ENCODE measurements at places on chromosomes 16 and 17. TPM values are rescaled to one million over a fixed set of nuclear protein-coding genes. Genes with fewer than 3 reads are reported as not detected.

- no peak for DNase-seq
Observed at GRCh38 chr17:58007781-58008706, 998 bp upstream of the SRSF1 start.

DNA sequence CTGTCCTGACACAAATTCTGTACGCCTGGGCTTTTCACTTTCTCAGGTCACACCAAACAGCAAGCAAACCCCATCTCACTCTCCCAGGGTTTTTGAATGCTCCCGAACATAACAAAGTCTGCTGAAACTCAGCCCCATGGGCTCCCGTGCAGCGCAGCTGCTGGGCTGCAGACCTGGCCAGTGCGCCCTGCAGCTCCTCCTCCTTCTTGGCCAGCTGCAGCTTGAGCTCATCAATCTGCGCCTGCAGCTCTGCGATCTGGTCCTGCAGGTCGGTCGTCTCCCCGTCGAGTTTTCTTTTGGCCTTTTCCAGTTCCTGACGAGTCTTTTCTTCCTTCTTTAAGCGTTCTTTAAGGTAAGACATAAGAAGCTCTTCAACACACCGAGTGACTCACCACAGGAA lies 70.5 kb downstream of the NDEL1 start:
- DNase-seq = no peak

- no peak for DNase-seq
Observed at GRCh38 chr17:66989579-66989978, 25.1 kb downstream of the CACNG4 start.

Gene ARSG
- 6.0 TPM for polyA plus RNA-seq

DNA sequence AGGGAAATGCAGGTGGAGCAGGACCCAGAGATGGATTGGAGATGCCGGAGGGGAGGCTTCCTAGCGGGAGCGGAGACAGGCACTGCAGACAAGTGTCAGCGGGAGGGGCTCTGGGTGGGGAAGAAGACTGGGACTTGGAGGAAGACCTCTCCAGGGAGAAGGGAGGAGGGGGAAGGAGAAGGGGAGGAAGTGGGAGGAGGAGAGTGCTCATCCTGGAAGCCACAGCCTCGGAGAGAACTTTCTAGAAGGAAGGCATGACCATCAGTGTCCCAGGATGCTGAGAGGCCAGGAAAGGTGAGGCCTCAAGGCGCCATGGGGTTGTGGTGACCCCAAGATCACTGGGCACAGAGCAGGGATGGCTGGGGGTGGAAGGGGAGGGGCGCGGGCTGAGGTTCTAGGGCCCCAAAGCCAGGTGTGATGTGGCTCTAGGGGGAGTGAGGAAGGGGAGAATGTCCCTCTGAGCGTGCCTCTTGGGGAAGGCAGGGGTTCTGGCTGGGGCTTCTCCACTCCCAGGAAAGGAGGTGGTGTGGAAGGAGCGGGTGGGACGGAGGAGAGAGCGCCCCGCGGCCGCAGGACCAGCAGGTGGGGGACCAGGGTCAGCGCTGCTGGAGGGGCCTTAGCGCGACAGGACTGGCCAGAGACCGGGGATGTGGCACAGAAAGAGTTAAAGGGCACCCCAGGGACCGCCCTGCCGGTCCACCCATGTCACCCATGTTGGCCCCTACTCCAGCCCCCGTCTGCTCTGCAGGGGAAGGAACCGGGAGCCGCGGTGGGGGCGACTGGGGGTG lies 900 bp upstream of the GCGR start:
- DNase-seq = no peak

- DNase-seq = no peak
Observed at GRCh38 chr16:23699100-23699499, 13.9 kb downstream of the ERN2 start.

DNA sequence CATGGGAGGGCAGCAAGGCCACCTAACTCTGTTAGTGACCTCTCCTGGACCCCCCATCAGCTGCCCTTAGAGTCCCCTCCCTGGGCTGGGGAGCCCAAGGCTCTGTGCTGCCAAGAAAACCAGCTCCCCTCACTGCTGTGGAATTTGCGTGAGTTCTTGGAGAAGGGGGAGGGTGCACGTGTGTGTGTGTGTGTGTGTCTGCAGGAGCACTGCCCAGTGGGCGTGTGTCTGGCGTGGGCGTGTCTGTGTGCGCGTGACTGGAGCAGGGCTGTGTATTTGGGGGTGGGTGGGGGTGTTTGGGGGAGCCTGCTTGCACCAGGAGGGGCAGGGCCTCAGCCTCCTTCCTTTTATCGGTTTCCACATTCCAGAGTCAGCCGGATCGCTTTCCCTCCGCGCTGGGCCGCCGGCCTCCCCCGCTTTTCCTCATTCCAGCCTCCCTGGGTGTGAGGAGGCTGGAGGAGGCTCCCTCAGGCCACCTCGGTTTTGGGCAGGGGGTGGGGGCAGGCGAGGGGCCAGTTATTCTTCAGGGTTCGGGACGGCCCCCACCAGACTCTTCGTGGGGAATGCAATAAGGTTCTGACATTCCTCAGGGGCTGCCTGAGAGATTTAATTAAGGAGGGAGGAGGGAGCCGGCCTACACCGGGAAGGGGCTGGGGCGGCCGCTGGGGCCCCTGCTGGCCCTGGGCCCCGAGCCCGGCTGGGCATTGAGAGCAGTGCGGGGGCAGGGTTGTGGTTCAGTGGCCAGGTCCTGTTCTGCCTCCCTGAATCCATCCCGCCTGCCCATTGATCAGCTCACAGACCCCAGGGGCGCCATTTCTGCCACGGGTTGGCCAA lies 2.5 kb downstream of the VASN start:
- no peak for DNase-seq

DNA sequence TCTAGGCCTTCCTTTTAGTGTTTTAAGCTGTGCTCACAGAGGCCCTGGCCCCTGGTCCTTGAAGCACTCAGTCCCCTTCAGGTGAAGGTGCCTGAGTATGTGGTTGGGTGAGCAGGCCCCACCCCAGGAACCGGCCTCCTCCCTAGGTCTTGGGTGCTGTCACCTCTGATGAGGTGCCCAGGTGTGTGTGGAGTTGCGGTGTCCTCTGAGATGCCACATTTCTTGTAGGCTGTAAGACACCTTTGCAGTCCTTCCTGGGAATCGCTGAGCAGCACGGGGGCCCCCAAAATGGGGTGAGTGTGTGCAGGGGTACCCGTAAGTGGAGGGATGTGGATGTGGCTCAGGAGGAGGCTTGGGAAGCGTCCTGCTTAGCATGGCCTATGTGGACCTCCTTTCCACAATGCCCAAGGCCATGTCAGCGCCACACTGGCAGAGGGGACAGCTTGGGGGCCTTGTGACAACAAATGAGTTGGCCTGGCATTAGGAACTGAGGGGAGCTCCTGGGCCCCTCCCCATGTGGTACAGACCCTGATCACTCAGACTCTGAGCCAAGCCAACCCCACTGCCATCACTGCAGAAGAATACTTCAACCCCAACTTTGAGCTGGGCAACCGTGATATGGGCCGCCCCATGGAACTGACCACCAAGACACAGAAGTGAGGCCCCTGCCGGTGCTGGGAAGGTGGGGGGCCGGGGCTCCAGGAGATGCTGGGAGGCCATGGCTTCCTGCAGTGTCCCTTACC lies 11.2 kb downstream of the CORO6 start:
- no peak for DNase-seq

DNA sequence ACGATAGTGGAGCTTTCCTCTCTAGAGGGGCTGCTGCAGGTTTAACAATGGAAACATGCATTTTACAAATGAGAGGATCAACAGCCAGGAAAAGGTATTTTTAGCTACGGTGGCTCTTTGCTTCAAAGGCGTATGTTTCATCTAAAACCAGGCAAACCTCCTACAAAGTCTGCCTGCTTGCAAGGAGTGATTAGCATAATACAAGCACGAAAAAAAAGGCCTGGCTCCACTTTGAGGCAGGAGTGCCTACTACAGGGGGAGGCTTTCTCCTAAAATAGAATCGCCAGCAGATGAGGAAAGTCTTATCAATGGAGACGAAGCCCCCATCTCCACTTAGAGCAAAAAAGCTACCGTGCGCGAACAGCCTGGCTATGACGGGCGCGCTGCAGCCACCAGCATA lies 27.1 kb upstream of the MTSS2 start:
- no peak for DNase-seq

- DNase-seq = no peak
Observed at GRCh38 chr16:1137604-1138003, 15.3 kb upstream of the CACNA1H start.

- DNase-seq = no peak
Observed at GRCh38 chr17:59829217-59830006, 63.3 kb downstream of the TUBD1 start.

Gene ANKRD40CL
- polyA plus RNA-seq = 0.25 TPM

DNA sequence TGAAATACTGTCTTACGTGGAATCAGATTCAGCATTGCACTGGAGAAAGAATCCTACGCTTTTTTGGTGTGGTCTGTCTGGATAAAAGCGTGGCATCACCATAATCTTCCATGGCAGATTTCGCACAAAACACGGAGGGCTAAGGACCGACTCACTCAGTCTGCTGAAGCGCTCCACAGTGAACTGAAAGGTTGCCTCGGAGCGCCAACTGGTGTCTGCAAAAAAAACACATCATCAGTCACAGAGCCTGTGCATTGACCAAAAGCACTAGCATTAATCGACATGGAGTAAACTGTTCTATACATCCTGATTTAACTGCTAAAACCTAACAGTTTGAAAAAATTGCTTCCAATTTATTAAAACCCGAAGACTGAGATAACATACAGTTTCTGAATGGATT lies 40.5 kb downstream of the USP7 start:
- no peak for DNase-seq

Gene ARHGAP44
- 7.2 TPM for polyA plus RNA-seq

GRCh38 chr16:78240459-78241222 lies 141.2 kb downstream of the WWOX start:
- DNase-seq = no peak

DNA sequence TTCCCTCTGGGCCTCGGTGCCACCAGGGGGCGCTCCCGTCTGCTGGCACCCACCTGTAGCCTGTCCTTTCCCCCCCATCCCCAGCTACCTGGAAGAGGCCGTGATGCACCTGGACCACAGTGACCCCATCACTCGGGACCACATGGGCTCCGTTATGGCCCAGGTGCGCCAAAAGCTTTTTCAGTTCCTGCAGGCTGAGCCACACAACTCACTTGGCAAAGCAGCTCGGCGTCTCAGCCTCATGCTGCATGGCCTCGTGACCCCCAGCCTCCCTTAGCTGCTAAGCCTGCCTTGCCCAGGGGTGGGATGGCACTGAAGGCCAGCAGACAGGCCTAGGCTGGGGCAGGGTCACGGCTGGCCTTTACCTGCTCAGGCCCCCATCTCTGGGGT lies 818 bp upstream of the NRN1L start:
- no peak for DNase-seq

Gene CACNG3
- polyA plus RNA-seq = not detected

- no peak for DNase-seq
Observed at GRCh38 chr17:45639297-45639849, 144.7 kb upstream of the CRHR1 start.

- no peak for DNase-seq
Observed at GRCh38 chr17:28449859-28450258, 23.6 kb upstream of the SLC13A2 start.

DNA sequence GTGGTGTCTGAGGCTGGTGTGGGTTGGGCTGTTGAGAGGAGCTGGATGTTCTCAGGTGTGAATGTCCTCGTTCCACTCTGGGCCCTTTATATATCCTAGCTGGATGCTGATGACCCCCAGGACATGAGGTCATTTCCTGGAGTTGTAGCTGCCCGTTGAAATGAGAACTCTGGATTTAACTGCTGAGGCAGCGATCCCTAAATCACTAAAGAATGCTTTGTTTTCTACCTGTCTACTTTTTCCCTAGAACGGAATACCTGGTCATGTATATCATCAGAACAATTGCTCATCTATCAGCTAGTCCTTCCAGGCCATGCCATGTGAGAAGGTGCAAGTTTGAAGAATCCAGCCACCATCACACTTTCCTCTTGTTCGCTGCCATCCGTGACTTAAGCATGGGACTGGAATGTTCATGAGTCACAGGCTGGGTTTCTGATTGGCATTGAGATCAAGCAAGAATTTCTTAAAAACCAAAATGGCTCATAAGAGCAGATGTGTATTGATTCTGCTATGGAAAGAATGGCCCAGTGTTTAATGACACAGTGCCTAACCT lies at the start of gene KRTAP2-3:
KRTAP2-3 (minus strand) TSS at position 63 of the 553 bp plus-strand sequence. CDS start 64 bp downstream, outside the sequence.
- no peak for DNase-seq

GRCh38 chr16:47858333-47858982 lies 297.3 kb downstream of the ABCC12 start:
- no peak for DNase-seq

DNA sequence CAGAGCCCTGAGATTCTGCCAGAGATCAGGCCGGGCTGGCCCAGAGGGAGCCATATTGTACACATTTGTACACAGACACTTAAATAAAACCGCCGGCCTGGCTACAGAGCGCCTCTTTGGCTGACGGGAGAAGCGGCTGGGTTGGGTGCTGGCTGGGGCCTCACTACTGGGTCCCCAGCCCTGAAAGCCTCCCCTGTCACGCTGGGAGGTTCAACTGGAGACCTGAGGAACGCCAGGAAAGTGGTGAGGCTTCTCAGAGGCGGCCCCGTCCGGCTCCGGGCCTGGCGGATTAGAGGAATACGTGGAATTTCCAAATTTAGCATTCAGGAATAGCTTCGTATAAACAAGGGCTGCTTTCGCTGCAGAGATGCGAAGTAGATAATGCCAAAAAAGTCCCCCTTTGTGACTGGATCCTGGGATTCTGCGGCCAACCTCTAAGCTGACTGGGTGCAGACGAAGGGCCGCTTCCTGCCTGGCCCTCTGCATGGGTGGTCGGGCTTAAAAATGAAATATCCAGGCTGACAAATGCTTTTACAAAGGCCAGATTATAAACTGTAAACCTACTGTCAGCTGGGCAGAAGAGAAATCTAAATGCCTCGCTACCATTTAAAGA lies 252.4 kb downstream of the IRF8 start:
- no peak for DNase-seq

GRCh38 chr16:17320009-17320408 lies 150.8 kb downstream of the XYLT1 start:
- DNase-seq = no peak

Gene PYDC1
- not detected for polyA plus RNA-seq

DNA sequence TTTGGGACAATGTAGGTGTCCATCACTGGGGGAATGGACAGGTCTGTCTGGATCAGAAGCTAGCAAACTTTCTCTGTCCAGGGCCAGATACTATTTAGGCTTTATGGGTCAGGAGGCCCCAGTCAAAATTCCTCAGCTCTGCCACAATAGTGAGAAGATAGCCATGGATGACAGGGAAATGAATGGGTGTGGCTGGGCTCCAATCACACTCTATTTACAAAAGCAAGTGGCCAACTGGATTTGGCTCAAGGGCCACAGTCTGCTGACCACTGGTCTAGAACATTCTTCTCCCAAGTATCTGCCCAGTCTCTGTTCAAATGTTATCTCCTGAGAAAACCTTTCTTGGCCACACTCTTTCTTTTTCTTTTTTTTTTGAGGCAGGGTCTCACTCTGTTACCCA lies 339.9 kb downstream of the SOX9 start:
- no peak for DNase-seq

GRCh38 chr17:50805486-50805885 lies 29.9 kb upstream of the WFIKKN2 start:
- no peak for DNase-seq

Gene PSMB10
- 21.9 TPM for polyA plus RNA-seq

- no peak for DNase-seq
Observed at GRCh38 chr17:79485991-79486390, 124.9 kb downstream of the RBFOX3 start.

GRCh38 chr16:50275428-50276325 lies 9.3 kb downstream of the ADCY7 start:
- no peak for DNase-seq
